ENCODE measurements at places on chromosomes 12 and 14.

- DNase-seq, result no peak
Measured at GRCh38 chr12:131159660-131160059, 206.0 kb downstream of the ADGRD1 start.

DNA sequence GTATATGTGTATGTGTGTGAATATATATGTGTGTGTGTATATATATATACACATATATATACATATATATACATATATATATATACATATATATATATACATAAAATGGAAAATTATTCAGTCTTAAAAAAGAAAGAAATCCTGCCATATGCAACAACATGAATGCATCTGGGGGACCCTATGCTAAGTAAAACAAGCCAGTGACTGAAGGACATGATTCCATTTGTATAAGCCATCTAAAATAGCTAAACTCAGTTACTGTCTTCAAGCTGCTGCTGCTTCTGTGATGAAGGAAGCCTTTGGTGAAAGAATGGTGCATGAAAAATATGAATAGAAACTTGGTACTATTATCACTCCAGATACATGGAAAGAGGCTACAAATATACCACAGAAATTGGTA lies 118.6 kb downstream of the ATXN7L3B start:
- DNase-seq, result no peak

DNA sequence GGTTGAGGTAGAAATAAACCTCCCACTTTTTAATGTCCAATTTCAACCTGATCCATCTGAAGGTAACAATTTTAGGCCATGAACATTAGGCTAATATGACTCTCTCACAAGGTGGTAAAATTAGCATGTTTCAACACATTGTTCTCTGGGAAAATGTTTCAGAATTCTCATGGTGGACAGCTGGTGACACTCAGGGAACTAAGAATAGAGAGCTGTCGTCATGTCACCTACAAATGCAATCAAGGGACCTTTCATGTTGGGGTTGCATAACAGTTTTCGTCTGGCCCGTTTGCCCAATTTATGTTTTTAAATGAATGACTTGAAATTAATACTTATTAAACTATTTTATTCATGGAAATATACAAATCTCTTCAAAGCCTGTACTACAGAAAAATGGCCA lies 180.7 kb upstream of the PRICKLE1 start:
- no peak for DNase-seq

DNA sequence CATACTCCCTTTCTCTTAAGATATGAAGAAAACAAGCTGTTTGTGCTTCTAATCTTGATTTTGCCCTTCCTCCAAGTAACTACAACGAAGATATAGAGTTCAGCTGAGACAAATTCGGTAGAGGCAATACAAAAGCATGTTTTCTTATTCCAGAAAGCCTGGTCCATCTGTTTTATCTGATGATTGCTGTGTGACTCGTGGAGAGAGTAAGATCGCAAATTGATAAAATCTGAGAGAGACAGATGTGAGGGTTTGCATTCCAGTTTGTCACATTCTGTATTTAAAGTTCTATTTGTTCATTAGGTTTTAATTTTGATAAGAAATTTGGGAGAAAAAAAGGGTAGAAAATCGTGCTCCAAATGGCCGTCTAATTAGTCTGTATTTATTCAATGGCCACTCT lies 192.1 kb downstream of the CPNE8 start:
- no peak for DNase-seq

DNA sequence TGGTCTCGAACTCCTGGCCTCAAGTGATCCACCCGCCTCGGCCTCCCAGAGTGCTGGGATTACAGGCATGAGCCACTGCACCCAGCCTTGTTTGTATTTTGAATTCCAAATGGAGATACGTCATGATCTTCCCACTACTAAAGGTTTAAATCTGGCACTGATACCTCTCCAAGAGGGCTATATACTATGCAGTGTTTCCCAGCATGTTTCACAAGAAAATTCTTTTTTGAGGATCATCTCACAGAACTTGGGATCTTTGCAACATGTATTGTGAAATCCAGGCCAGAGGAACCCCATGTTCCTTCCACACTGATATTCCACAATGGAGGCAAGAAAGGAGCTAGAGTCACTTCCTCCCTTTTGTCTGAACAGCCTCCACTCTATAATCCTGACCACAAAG lies 112.7 kb downstream of the NT5DC3 start:
- DNase-seq, result peak; percentile 51
